A549 treated with DMSO at 1 μM for 4 hours (cell line): ENCODE measurements at places on chromosomes 7 and 10. TPM values are rescaled to one million over a fixed set of nuclear protein-coding genes. Genes with fewer than 3 reads are reported as not detected.

HACD1 gene
- total RNA-seq: 32.1 to 69.7 TPM (median 58.0 TPM) in 5 replicates

SLC29A4 gene
- total RNA-seq: 11.2 to 14.7 TPM (median 11.7 TPM) in 5 replicates

OR2A12 gene
- not detected in 5 replicates for total RNA-seq

CPVL gene
- 0.16 to 0.45 TPM (median 0.25 TPM) in 4 of 5 replicates, not detected in the other for total RNA-seq

HOXA9 gene
- 0.44 to 0.78 TPM (median 0.74 TPM) in 5 replicates for total RNA-seq

OR2A42 gene
- total RNA-seq: not detected in 5 replicates

ST8SIA6 gene
- total RNA-seq: 0.09 to 0.19 TPM (median 0.13 TPM) in 5 replicates

HOXA2 gene
- 0.70 to 1.6 TPM (median 1.2 TPM) in 5 replicates for total RNA-seq

RBM20 gene
- total RNA-seq: 1.1 to 1.8 TPM (median 1.5 TPM) in 5 replicates

PAOX gene
- total RNA-seq: 1.8 to 2.4 TPM (median 2.0 TPM) in 5 replicates

TSPAN33 gene
- 4.6 to 6.8 TPM (median 6.1 TPM) in 5 replicates for total RNA-seq

GHITM gene
- total RNA-seq: 205 to 228 TPM (median 220 TPM) in 5 replicates

ZNF485 gene
- 1.9 to 2.2 TPM (median 2.1 TPM) in 5 replicates for total RNA-seq

PDZD7 gene
- 0.57 to 0.97 TPM (median 0.87 TPM) in 5 replicates for total RNA-seq

SPDYE16 gene
- 0.10 TPM in 1 of 5 replicates, not detected in the others for total RNA-seq

CXCL12 gene
- total RNA-seq: 0.08 to 0.21 TPM (median 0.18 TPM) in 4 of 5 replicates, not detected in the other

MINDY3 gene
- 12.2 to 16.2 TPM (median 13.6 TPM) in 5 replicates for total RNA-seq

IFIT2 gene
- total RNA-seq: 2.5 to 5.4 TPM (median 3.4 TPM) in 5 replicates

CRHR2 gene
- total RNA-seq: not detected in 5 replicates

TMED4 gene
- total RNA-seq: 50.5 to 54.9 TPM (median 51.3 TPM) in 5 replicates

GRM8 gene
- total RNA-seq: 0.06 to 0.21 TPM in 2 of 5 replicates, not detected in the others

INTS1 gene
- total RNA-seq: 50.4 to 72.3 TPM (median 62.0 TPM) in 5 replicates

CACUL1 gene
- total RNA-seq: 10.8 to 16.4 TPM (median 14.1 TPM) in 5 replicates

UNC5B gene
- 0.57 to 0.87 TPM (median 0.71 TPM) in 5 replicates for total RNA-seq

ATP5MK gene
- total RNA-seq: 444 to 600 TPM (median 518 TPM) in 5 replicates

ATP6V0E2 gene
- total RNA-seq: 51.3 to 64.6 TPM (median 55.6 TPM) in 5 replicates

GHRHR gene
- not detected in 5 replicates for total RNA-seq

FEZF1 gene
- not detected in 5 replicates for total RNA-seq

EVX1 gene
- total RNA-seq: 0.05 to 0.06 TPM (median 0.06 TPM) in 3 of 5 replicates, not detected in the others

SLC35B4 gene
- total RNA-seq: 29.9 to 45.8 TPM (median 41.0 TPM) in 5 replicates

ELFN1 gene
- 0.39 to 0.57 TPM (median 0.49 TPM) in 5 replicates for total RNA-seq

YKT6 gene
- 110 to 128 TPM (median 123 TPM) in 5 replicates for total RNA-seq

C10orf105 gene
- not detected in 5 replicates for total RNA-seq

CFAP43 gene
- total RNA-seq: 0.16 to 0.28 TPM (median 0.21 TPM) in 5 replicates

MSANTD7 gene
- 12.4 to 17.3 TPM (median 13.0 TPM) in 5 replicates for total RNA-seq

DKK1 gene
- total RNA-seq: 327 to 386 TPM (median 343 TPM) in 5 replicates

AGAP3 gene
- total RNA-seq: 62.0 to 72.4 TPM (median 67.1 TPM) in 5 replicates

CCDC146 gene
- total RNA-seq: 0.37 to 0.72 TPM (median 0.47 TPM) in 5 replicates

STX1A gene
- total RNA-seq: 60.0 to 84.0 TPM (median 75.3 TPM) in 5 replicates

VGF gene
- total RNA-seq: 7.8 to 23.5 TPM (median 15.1 TPM) in 5 replicates

ZNF786 gene
- 5.9 to 7.0 TPM (median 6.2 TPM) in 5 replicates for total RNA-seq

CELF2 gene
- 0.03 to 0.10 TPM (median 0.04 TPM) in 3 of 5 replicates, not detected in the others for total RNA-seq

SNCG gene
- 6.6 to 12.9 TPM (median 11.5 TPM) in 5 replicates for total RNA-seq

PTPRZ1 gene
- total RNA-seq: not detected in 5 replicates

OR2A5 gene
- not detected in 5 replicates for total RNA-seq

C10orf67 gene
- total RNA-seq: 0.03 to 0.13 TPM (median 0.06 TPM) in 4 of 5 replicates, not detected in the other

TRIM50 gene
- total RNA-seq: not detected in 5 replicates

FFAR4 gene
- total RNA-seq: 0.17 to 0.31 TPM (median 0.21 TPM) in 5 replicates

FIGNL1 gene
- total RNA-seq: 17.7 to 21.1 TPM (median 20.3 TPM) in 5 replicates

SPOCK2 gene
- 0.19 to 0.52 TPM (median 0.37 TPM) in 5 replicates for total RNA-seq

FAM13C gene
- 0.12 to 0.28 TPM (median 0.14 TPM) in 3 of 5 replicates, not detected in the others for total RNA-seq

GIMAP8 gene
- total RNA-seq: not detected in 5 replicates

GIMAP5 gene
- total RNA-seq: not detected in 5 replicates

PCGF5 gene
- 33.2 to 39.2 TPM (median 35.9 TPM) in 5 replicates for total RNA-seq
